M059J (cell line): ENCODE measurements at places on chromosomes 16 and 17.

DNA sequence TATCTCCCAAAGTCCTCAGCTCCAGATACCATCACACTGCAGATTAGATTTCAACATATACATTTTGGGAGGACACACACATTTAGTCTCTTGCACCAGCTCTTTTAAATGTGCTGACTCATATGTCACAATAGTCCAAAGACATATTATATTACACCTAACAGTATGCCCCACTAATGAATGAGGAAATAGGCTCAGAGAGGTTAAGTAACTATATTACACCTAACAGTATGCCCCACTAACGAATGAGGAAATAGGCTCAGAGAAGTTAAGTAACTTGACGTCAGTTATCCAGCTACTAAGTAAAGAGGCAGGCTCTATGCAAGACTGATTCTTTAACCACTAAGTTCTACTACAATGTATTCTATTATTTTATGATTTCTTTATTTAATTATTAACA is 9.7 kb downstream of the IRX6 start:
- DNase-seq: no peak

GRCh38 chr17:47866941-47867340 is 16.0 kb upstream of the SP6 start:
- DNase-seq: no peak

DNA sequence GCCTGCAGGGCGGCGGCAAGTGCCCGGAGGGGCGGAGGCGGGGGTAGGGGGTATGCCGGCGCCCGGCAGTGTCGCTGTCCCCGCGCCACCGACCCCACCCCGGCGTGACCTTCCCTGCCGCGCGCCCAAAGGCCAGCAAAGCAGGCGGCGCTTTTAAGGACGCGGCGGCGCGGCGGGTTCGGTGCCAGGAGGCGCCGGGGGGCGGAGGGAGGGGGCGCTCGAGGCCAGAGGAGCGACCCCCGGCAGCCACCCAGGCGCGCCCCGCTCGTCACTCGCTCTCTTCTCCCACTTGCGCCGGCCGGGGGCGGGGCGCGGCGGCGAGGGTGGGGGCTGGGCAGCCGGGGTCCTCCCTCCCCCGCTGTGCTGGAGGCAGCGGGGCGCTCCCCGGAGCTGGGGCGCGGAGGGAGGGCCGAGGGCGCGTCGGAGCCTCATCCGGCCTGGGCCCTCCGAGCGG is 8.6 kb upstream of the BAHCC1 start:
- no peak for DNase-seq

DNA sequence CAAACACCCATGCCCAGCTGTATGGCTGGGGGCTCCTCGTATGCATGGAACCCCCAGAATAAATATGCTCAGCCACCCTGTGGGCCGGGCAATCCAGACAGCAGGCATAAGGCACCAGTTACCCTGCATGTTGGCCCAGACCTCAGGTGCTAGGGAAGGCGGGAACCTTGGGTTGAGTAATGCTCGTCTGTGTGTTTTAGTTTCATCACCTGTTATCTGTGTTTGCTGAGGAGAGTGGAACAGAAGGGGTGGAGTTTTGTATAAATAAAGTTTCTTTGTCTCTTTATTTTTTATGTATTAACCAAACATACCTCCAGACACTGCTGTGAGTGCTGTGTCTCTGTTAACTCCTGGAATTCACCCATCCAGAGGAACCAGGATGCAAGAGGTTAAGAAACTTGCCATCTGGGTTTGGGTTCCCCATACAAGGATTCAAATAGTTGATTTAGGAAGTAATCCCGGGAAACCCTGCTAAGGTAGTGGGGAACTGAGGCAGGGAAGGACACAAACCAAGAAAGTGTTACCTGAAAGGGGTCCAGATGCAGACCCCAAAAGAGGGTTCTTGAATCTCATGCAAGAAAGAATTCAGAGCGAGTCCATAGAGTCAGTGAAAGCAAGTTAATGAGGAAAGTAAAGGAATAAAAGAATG is 37.4 kb upstream of the IL21R start:
- DNase-seq: no peak

DNA sequence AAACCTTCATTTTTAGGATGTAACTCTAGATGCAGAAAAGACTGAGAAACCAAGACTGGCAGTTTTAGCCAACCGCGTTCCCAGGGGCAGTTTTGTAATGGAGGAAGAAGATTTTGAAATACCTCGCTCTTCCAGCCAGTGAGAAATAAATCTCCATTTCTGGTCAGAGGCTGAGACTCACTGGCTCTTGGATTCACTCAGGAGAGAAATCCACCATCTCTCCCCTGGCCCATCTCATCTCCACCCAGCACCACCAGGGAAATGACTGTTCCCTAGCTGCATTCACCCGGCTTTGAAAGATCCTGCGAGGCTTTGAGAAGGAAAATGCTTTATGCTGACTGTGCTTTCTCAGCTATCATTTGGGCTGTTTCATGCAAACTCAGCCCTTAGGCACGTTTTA is 185.2 kb downstream of the SOX9 start:
- DNase-seq: no peak

DNA sequence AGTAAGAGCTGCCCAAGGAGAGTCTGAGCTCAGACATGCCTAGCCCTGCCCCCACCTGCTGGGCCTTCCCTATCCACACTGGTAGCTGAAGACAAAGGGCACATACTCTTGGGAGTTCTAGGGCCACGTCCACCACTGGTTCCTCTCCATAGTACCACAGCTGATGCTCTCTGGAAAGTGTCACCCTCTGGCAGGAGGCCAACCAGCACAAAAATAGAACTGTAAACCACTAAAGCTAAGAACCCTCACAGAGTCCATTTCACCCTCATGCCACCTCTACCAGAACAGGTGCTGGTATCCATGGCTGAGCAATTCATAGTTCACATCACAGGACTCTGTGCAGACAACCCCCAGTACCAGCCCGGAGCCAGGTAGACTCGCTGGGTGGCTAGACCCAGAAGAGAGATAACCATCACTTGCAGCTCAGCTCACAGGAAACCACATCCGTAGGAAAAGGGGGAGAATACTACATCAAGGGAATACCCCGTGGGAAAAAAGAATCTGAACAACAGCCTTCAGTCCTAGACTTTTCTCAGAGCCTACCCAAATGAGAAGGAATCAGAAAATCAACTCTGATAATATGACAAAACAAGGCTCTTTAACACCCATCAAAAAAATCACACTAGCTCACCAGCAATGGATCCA is 115.3 kb downstream of the CEP112 start:
- DNase-seq: peak; percentile 66

GRCh38 chr17:56603486-56604238 is 10.2 kb downstream of the NOG start:
- DNase-seq: no peak

GRCh38 chr17:46783031-46783593 is 35.4 kb downstream of the WNT3 start:
- DNase-seq: no peak

GRCh38 chr16:1182316-1182671 is 29.4 kb downstream of the CACNA1H start:
- DNase-seq: peak; percentile 82

- DNase-seq: no peak
Observed at GRCh38 chr16:54174201-54174600, 112.4 kb downstream of the IRX3 start.

GRCh38 chr17:45222289-45222995 is 757 bp downstream of the FMNL1 start:
- no peak for DNase-seq

DNA sequence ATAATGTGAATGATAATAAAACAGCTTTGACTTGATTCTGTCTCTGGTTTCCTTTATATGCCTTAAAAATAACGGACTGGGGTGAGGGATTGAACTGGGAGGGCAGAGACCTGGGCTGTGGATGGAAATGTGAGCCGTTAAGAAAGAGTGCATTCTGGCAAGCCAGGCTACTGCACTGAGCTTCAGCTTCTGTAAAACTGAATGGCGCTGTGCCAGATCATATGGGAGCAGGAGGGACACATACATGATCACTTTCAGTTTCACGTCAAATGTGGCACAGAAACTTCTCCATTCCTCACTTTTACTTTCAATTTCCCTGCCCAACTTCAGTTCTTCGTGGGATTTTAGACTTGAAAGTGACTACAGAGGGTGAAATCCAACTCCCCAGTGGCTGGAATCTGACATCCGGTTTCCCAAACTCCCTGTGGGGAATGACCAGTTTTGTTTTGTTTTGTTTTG is 1.1 kb downstream of the MT2A start:
- DNase-seq: peak; percentile 95

GRCh38 chr17:200586-200985 is 19.1 kb upstream of the DOC2B start:
- no peak for DNase-seq

GRCh38 chr16:17345043-17345442 is 125.7 kb downstream of the XYLT1 start:
- no peak for DNase-seq

- no peak for DNase-seq
Observed at GRCh38 chr17:51088287-51088686, 32.4 kb downstream of the SPAG9 start.

- DNase-seq: peak; percentile 50
Observed at GRCh38 chr17:39553341-39553945, 54.3 kb downstream of the NEUROD2 start.

GRCh38 chr17:72434581-72434980 is 313.8 kb downstream of the SOX9 start:
- DNase-seq: no peak

DNA sequence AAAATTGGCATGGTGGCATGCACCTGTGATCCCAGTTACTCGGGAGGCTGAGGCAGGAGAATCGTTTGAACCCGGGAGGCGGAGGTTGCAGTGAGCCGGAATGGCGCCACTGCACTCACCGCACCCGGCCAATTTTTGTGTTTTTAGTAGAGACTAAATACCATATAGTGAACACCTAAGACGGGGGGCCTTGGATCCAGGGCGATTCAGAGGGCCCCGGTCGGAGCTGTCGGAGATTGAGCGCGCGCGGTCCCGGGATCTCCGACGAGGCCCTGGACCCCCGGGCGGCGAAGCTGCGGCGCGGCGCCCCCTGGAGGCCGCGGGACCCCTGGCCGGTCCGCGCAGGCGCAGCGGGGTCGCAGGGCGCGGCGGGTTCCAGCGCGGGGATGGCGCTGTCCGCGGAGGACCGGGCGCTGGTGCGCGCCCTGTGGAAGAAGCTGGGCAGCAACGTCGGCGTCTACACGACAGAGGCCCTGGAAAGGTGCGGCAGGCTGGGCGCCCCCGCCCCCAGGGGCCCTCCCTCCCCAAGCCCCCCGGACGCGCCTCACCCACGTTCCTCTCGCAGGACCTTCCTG is at the start of gene HBQ1:
HBQ1 (plus strand) TSS at position 359 of the 575 bp plus-strand sequence; CDS start at position 387, 28 bp downstream.
- no peak for DNase-seq

- no peak for DNase-seq
Observed at GRCh38 chr16:57603115-57604024, 25.1 kb upstream of the ADGRG1 start.

- peak; percentile 73 for DNase-seq
Observed at GRCh38 chr16:11407047-11407982, 62.1 kb downstream of the RMI2 start.

DNA sequence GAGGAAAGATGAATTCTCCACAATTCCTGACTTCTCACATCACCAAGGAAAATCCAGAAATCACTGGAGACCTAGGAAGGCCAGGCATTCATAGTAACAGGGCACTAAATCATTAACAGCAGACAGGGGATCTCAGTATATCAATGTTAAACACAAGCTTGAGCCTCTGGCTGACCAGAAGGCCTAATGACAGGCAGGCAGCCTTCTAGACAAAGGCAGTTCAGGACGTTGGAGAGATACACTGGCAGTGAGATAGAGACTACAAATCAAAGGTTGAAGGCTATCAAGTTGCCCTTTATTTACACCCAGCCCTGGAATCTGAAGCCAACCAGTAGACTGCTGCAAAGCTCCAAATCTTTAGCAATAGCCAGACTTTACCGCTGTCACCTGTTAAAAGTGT is 422.8 kb upstream of the CCL2 start:
- DNase-seq: no peak

DNA sequence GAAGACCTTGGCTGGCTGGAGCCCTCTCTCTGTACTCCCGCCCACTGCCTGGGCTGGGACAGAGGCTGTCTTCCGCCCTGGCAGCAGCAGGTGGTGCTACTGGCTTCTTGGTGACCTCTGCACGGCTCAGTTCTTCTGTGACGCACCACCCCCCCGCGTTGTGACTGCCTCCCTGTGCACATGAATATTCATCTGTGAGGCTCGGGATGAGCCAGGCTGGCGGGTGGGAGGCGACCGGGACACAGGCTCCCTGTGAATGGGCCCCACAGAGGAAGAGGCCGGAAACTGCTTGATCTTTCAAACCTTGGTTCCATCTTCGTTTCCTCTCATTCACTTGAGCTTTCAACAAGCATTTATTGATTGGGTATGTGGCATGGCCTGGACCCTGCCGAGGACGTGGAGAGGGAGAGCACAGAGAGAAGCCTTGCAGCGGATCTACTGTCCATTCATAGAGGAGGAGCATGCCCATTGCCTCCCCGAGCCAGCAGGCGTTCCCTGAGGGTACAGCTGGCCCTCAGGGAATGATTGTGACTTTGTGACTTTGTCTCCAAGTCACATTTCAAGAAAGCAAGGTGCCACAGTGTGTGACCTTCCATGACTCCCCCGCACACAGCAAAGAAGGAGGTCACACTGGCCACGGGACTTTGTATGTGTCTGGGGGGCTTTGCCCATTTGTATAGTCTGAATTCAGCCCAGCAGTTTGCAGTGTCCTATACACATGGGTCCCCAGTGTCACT is 45.0 kb downstream of the B9D1 start:
- DNase-seq: peak; percentile 83

DNA sequence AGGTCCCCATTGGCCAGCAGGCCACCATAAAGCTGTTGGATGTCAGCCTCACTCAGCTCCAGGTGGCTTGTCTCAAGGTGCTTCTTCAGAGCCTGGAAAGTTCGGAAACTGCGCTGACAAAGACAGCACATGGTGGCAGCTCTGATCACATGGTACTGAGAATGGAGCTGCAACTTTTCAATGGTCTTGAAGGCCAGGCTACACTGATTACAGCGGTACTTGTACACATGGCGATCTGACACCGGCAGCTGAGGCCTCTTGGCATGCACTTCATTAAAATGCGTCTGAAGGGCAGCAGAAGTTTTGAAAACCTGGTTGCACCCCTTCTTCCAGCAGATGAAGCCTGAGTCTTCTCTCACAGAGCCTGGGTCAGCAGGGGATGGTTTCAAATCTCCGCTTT is 249.7 kb downstream of the ZFHX3 start:
- DNase-seq: no peak

DNA sequence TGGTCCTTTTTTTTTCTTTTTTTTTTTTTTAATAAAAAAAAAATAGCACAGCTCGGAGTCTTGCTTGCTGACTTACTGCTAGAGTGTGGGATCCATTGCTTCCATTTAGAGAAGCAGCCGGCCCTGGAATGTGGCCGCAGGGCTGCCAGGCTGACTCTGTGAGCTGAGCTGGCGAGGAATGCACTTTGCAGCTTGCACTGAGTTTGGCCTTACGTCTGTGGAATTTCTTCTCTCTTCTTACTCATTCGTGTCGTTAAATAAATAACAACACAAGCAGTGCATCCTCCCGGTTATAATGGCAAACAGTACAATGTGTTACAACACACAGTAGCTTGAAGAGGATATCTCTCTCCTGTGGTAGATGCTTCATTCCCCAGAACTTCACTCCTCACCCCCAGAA is 69.2 kb downstream of the PRKCB start:
- DNase-seq: peak; percentile 84
